ENCODE measurements at places on chromosomes 6 and 20. TPM values are rescaled to one million over a fixed set of nuclear protein-coding genes. Genes with fewer than 3 reads are reported as not detected.

- DNase-seq: no peak
Measured at GRCh38 chr6:56459030-56459805, 183.5 kb downstream of the DST start.

DNA sequence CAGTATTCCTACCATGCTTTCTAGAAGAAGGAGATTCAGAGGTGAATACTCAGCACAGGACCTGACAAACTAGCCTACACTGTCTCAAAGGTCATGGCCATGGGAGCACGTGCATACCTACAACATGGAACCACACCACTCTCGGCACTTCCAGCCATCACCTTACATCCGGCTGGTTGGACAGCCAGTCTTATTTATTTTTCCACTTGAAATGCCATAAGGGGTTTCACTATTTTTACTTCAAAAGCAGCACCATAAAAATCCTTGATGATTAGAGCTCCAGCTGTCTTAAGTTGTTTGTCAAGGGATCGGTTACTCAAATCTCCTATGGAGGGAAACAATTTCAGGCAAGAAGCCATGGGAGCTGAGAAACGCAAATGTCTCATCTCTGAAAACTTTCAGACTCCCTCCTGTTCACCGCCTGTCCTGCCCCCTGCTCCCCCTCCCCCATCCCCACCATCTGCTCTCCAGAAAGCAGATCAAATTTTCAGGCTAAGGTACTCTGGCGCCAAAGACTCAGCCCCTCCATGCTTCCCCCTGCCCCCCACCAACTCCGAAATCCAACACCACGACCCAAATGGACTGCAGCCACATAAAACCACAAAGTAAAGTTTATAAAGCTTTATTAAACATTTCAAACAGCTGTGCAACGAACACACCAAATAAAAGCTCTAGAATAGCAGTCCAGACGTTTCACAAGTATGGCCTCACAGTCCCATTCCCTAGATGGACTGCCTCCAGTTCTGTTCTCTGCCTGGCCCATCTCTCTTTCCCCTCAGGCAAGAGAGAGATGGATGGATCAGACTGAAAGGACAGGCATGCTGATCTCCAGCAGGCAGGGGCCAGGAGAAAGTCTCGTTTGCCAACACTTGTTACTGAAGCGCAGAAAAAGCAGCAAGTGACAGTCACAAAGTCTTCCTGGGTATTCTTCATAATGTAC, 4.0 kb upstream of the NNAT start:
- peak; percentile 18 for DNase-seq

DNA sequence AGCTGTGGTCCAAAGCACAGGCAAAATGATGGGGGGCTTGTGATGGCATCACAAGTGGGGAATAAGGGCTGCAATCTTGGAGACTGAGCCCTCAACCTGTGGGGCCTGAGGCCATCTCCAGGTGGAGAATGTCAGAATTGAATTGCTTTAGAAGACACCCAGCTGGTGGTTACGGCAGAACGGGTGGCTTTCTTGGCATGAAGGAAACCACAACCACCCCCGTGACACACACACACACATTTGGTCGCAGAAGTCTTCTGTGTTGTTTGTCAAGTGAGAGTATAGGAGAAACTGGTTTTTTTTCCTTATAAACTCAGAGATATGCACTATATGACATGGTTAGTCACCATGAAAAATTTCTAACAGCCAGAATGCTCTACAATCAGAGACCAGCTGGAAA, 139.5 kb upstream of the CDH4 start:
- DNase-seq: peak; percentile 41

- no peak for DNase-seq
Measured at GRCh38 chr6:87881342-87881895, 166.2 kb upstream of the SPACA1 start.

The EDN3 gene
- not detected for total RNA-seq
